ENCODE measurements at places on chromosomes 13 and 19.

- no peak for DNase-seq
Observed at GRCh38 chr13:76875271-76875815, 10.9 kb downstream of the KCTD12 start.

GRCh38 chr13:31859571-31859970, 120.2 kb downstream of the RXFP2 start:
- no peak for DNase-seq

GRCh38 chr13:50758796-50759195, 84.7 kb downstream of the DLEU7 start:
- DNase-seq: no peak

DNA sequence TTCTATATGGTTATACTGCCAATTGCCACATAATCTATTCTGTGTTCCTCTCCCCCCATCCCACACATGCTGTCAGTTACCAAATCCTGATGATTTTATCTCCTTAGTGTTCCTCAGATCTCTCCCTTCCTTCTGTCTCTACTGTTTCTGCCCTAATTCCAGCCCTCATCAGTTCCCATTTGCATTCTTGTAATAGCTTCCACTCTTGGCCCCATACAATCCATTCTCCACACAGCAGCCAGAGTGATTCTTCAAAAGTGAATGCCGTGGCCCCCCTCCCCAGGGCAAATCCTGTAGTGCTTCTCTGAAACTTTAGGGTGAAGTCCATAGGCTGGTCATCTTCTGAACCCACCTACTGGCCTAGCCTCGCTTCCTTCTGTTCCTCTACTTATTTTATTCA, 114.4 kb downstream of the ZAR1L start:
- DNase-seq: no peak

DNA sequence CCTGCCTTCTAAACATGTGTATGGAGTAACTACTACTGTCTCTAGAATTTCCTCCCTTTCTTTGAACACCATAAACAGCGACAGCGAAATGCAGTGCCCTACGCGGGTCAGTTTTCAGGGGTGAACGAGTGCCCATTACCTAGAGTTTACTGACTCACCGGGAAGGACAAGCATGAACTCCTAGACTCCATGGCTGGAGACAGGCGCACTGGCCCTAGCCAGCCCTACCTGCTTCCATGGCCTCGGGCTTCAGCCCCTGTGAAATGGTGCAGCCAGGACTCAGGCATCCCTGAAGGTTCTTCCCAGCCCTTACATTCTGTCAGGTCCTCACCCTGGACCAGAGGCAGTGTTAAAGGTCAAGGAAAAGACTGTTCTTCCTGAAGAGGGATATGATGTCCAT, 8.5 kb downstream of the RANBP3 start:
- DNase-seq: no peak

DNA sequence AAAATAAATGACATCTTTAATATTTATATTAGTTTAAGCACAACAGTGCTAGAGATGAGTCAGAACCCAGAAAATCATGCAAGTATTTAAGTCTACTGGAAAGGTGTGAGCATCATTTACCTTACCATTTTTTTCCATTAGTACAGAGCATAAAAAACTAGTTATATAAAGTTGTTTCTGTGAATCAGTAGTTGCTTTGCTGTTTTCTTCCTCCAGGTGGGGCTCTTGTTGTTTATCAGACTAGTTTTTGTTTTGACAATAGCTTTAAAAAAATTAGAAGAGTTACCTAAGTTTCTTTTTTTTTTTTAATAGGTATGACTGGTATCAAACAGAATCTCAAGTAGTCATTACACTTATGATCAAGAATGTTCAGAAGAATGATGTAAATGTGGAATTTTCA, 12.7 kb downstream of the SUGT1 start:
- DNase-seq: no peak

- no peak for DNase-seq
Observed at GRCh38 chr19:51457351-51458013, 772 bp downstream of the SIGLEC8 start.

DNA sequence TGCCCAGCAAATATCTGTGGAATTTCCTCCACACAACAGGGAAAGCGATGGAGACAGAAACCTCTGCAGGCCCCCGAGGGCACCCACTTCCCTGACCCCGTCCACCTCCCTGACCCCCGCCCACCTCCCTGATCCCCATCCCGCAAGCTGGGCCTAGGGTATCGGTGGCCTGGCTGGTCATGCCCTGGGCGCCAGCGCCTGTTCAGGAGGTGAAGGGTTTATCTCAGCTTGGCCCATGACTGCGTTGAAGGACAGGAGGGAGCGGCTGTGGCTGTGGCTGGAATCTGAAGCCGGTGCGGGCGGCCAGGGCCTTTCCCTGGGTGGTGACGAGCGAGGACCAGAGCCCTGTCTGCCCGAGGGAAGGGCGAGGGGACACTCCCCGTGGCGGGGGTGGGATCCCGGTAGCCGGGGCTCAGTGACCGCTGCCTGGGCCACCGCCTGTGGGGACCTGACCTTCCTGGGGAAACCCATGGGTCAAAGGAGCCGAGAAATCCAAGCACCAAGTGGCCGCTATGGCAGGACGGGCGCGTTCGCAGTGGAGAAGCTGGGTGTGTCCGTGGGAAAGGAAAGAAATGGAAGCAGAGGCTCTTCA, 20.7 kb downstream of the GAS6 start:
- no peak for DNase-seq

- no peak for DNase-seq
Observed at GRCh38 chr19:35033067-35034004, 3.1 kb downstream of the SCN1B start.

GRCh38 chr19:4196587-4197148, 14.2 kb downstream of the ANKRD24 start:
- no peak for DNase-seq

DNA sequence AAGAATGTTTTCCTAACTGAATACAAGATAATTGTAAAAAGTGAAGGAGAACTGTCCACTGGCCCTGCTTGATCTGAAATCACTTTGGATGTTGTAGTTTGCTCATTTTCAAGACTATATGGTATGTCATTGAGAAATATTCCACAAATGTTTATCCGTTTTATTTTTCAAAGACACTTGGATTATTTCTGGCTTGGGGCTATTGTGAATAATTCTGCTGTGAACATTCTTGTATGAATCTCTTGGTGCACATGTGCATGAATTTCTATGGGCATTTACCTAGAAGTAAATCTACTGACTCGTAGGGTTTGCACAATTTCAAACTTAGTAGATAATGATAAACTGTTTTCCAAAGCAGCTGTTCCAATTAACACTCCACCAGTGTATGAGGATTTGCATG, 8.6 kb downstream of the RXFP2 start:
- no peak for DNase-seq

- DNase-seq: no peak
Observed at GRCh38 chr19:2081873-2082810, 14.0 kb downstream of the MOB3A start.

DNA sequence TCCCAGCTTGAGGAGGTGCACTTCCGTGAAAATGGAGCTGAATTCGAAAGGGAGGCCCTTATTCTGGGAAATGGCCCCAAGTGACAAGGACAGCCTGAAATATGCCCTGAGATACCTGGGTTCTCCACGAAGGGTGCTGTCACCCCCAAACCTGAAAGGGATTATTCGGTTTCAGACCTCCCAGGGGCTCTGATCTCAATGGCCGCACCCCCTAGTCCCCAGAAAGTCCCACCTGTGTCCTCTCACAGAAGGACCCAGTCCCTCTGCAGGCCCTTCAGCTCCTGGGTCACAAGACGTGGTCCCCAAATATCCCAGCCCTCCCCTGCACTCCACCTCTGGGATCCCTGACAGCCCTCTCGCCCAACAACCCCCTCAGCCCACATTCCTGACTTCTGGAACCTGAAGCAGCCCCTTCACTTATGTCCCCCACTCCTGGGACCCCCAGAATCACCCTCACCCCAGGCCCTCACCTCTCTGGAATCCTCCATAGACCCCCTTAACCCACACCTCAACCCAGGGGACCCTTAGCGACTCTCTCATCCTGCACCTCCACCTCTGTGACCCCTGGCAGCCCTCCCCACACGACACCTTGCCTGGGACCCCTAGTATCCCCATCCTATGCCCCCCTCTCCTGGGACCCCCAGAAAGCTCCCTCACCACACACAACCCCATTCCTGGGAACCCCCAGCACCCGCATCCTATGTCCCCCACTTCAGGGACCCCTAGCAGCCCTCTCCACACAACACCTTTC, 606 bp downstream of the SYNGR4 start:
- DNase-seq: no peak

DNA sequence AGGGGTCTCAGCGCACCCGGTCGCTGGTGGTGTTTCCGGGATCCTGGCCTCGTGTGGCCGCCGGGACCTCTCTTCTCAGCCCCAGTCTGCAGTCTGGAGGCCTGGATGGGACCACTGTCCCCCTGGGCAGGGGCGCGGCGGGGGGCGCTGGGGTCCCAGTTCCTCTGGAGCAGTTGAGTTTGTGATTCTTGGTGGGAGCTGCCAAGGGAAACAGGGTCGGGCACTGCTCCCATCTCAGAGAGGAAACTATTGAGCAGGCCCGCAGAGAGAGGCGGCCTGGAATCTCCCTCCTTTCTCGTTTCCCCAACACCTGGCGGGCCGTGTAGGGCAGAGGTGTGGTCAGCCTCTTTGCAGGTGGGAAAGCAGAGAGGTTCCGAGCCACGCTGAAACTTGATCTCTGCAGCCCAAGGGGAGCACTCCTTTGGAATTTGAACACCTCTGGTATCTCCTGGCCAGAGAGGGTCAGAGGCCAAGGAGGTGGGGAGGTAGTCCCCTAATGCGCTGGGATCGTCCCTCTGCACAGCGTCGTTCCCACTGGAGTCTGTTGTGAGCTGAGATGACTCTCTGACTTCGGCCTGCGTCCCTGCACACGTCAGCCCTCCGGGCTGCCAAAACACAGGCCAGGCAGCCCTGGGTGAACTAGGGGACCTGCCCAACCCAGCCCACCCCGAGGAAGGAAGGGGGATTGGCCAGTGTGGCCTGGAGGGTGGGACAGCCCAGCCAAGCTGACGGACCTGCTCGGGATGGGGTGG, 741 bp downstream of the PLEKHF1 start:
- DNase-seq: no peak

DNA sequence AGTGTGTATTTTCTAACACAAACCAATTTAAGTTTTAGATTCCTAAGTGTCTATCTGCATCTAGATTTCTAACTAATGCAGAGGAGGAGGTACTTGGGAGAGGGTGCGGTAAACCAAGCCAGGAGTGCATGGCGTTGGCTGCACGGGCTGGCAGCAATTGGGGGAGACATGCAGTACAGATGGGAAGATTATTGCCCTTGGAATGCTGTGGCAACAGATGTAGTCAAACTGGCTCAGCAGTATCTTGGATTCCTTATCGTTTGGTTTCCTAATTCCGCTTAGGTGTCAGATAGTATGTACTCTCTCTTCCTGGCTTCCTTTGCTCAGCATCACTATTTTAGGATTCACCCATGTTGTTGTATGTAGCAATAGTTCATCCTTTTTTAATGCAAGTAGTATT, 29.4 kb upstream of the STK24 start:
- no peak for DNase-seq

- DNase-seq: peak; percentile 64
Observed at GRCh38 chr13:79775830-79776229, 294.9 kb downstream of the NDFIP2 start.

DNA sequence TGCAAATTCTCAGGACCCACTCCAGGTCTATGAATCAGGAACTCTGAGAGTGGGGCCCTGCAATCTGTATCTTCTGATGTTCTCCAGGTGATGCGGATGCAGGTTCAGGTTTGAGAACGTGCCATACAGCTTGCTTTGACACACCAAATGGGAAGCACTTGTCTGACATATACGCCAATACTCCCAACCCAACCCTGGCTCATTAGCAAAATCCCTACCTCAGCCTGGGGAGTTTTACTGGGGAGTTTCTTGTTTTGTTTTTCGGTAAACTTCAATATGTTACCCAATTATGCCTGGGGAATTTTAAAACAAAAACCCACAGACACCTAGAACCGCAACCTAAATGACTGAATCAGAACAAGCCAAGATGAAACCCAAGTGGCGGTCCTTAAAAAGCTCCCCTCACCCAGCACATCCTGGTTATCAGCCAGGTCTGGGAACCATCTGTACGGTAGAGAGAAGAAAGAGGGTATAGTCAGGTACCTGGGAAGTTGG, 41.2 kb downstream of the ABCC4 start:
- no peak for DNase-seq

DNA sequence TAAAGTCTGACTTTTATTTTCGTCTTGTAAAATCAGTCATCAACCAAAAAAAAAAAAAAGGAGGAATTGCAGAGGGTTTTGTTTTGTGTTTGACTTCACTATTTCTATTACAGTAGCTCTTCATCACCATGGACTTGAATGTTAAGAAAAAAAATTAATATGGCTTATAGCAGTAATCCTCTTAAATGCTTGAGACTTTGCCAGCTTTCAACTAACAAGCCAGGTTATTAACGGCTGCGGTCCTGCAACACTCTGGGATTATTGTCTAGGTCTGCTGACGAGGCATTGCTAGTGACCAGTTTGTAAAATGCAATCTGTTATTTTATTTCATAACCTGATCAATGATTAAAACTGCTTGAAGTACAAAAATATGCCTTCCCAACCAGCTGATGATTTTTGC, 647.2 kb upstream of the KLHL1 start:
- no peak for DNase-seq

- no peak for DNase-seq
Observed at GRCh38 chr13:99144306-99144705, 56.3 kb upstream of the UBAC2 start.

DNA sequence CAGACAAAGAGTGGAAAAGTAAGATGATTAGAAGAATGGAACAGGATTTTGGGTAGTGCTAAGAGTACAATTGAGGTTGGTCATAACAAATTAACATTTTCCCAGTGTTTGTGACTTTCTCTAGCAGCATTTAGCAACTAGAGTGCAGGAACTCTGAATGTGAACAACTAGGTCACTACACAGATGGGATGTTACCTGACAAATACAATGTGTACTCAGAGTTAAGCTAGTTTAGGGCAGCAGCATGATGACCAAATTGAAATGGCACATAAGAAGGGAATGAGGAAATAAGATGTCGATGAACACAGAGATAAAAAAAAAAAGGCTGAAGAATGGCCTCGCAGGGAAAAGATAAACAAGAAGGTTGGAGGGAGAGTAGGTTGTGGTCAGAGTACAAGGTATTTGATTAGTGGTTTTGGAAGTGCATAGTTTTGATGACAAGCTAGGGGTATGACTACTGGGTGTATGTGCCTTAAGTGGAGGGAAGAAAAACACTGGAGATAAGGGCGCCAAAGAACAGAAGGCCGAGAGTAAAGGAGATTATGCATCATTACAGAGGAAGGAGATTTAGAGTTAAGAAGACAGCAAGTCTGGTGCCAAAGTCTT, 381.1 kb downstream of the FGF14 start:
- no peak for DNase-seq

GRCh38 chr13:98581971-98582702, 5.2 kb upstream of the STK24 start:
- DNase-seq: no peak

- no peak for DNase-seq
Observed at GRCh38 chr13:24207841-24208667, 47.5 kb downstream of the SPATA13 start.

GRCh38 chr13:111952032-111952431, 114.9 kb upstream of the SOX1 start:
- no peak for DNase-seq

GRCh38 chr13:48231080-48231479, 1.9 kb upstream of the ITM2B start:
- DNase-seq: no peak

All from dorsolateral prefrontal cortex (tissue), 122 donors.